ENCODE measurements at places on chromosomes 12 and 14. TPM values are rescaled to one million over a fixed set of nuclear protein-coding genes. Genes with fewer than 3 reads are reported as not detected.

DNA sequence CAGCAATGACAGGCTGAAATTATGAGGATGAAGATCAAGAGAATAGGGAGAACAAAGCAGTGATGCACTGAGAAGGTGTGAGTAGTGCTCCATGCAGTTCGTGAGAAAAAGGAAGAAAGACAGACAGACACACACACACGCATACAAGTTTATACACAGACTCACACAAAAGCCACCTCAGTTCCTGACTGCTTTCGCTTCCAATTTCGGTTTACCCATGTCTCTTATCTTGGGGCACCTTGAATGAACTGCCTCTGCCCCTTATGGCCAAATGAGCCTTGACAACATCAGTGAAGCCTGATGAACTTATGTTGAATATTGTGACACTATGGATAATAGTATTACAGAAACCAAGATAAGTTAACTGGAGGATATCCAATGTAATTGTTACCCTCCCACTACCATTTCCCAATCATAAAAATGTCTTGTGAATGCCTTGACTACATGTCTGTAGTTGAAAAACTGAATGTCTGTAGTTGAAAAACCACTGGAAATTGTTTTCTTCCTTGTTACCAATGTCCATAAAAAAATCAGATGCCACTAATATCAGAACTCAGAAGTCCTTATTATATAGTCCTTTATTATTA lies 380.4 kb upstream of the DDHD1 start:
- H3K27me3 ChIP-seq, result no peaks in the 10 kb centered on the region
- no peak for DNase-seq
- no peak overlapping the region for H3K27ac ChIP-seq
- no peaks in the 10 kb centered on the region for H3K36me3 ChIP-seq
- H3K4me1 ChIP-seq, result no peaks in the 10 kb centered on the region
- H3K4me3 ChIP-seq, result no peak overlapping the region

GRCh38 chr12:110846615-110847566 lies at the start of gene CCDC63:
Gene CCDC63, plus strand, starts transcription at chr12:110846987. Its CDS starts 5,968 bp downstream, at chr12:110852955.
- no peak within 1 kb of the TSS for H3K27ac ChIP-seq
- H3K36me3 ChIP-seq, result no peaks in the 10 kb centered on the region
- peaks cover 44% of the 10 kb centered on the region for H3K27me3 ChIP-seq
- H3K4me1 ChIP-seq, result peaks cover 3% of the 10 kb centered on the region

DNA sequence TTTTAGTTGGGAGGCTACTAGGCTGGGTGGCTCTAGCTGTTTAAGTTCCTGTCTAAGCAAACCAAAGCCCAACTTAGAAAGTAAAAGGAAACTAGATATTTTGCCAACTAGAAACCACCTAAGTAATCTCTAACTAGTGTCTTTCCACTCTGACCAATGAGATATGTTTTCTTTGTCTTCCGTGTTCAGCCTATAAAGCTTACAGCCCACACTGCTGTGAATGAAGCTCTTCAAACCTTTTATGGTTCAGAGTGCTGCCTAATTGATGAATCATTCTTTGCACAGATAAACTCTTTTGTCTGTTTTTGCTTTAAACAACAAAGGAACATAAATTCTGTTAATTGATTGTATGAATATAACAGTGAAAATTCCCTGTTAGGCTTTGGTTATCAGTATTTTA lies 66.1 kb downstream of the FUT8 start:
- no peak for DNase-seq
- H3K27me3 ChIP-seq, result no peaks in the 10 kb centered on the region
- no peak overlapping the region for H3K27ac ChIP-seq
- no peak overlapping the region for H3K4me3 ChIP-seq
- H3K4me1 ChIP-seq, result peaks cover 70% of the 10 kb centered on the region

- no peak for DNase-seq
- peaks cover 2% of the 10 kb centered on the region for H3K27me3 ChIP-seq
- no peak overlapping the region for H3K27ac ChIP-seq
- H3K4me3 ChIP-seq, result no peak overlapping the region
- H3K36me3 ChIP-seq, result no peaks in the 10 kb centered on the region
- no peaks in the 10 kb centered on the region for H3K4me1 ChIP-seq
Measured at GRCh38 chr12:94817695-94818075, 167.3 kb upstream of the TMCC3 start.

DNA sequence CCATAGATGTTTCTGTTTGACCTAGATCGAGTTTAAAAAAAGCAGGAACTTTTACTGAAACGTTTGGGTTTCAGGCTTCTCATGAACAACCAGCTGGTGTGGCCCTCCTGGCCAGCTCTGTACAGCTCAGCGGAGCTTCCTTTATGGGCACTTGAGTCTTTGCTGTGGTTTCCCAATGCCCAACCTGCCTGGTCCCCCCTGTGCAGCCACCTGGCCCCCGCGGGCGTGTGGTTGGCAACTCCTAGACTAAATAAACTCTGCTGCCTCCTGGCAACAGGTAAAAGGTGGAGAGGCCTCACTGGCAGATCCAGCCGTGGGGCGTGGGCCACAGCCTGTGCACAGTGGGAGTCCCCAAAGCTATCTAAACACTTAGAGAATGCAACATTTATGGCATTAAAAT lies 38.7 kb downstream of the ADGRD1 start:
- no peak overlapping the region for H3K4me3 ChIP-seq
- H3K27ac ChIP-seq, result no peak overlapping the region
- no peaks in the 10 kb centered on the region for H3K36me3 ChIP-seq
- no peak for DNase-seq
- no peaks in the 10 kb centered on the region for H3K4me1 ChIP-seq

DNA sequence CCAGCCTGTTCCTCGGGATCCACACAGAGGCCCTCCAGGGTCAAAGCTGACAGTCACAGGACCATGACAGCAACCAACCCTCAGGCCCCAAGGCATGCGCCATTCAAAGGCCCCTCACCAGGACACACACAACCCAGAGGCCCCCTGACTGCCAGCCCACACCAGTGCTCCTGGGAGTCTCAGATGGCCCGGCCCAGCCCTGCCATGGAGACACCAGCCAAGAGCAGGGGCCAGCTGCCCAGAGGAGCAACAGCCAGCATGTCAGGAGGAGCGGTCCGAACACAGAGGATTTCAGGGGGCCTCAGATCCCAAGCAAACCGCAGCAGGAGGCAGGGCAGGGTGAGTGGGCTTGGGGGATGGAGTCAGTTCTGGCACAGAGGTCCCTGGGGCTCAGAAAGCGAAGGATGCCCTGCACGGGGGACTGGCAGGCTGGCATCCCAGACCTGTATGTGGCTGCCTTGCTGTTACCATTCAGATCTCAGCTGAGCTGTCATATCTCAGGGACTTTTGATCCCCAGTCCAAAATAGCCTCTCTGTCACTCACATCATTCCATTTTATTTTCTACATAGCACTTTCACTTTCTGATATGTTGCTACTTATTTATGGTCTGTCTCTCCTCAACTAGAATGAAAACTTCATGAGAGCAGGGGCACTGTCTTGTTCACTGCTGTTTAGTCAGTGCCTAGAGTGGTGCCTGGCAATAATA lies 4.8 kb downstream of the TMEM229B start:
- no peak overlapping the region for H3K27ac ChIP-seq
- DNase-seq, result no peak
- H3K27me3 ChIP-seq, result no peaks in the 10 kb centered on the region
- peaks cover 43% of the 10 kb centered on the region for H3K4me1 ChIP-seq

- no peaks in the 10 kb centered on the region for H3K27me3 ChIP-seq
- H3K36me3 ChIP-seq, result peaks cover 63% of the 10 kb centered on the region
- H3K27ac ChIP-seq, result no peak overlapping the region
- no peaks in the 10 kb centered on the region for H3K4me1 ChIP-seq
- no peak overlapping the region for H3K4me3 ChIP-seq
Measured at GRCh38 chr14:51253880-51254279, 13.8 kb downstream of the TMX1 start.

- DNase-seq, result no peak
- peaks cover 3% of the 10 kb centered on the region for H3K36me3 ChIP-seq
- H3K4me1 ChIP-seq, result no peaks in the 10 kb centered on the region
- no peak overlapping the region for H3K4me3 ChIP-seq
- no peak overlapping the region for H3K27ac ChIP-seq
- no peaks in the 10 kb centered on the region for H3K27me3 ChIP-seq
Measured at GRCh38 chr12:66013224-66013623, 117.3 kb downstream of the LLPH start.

DNA sequence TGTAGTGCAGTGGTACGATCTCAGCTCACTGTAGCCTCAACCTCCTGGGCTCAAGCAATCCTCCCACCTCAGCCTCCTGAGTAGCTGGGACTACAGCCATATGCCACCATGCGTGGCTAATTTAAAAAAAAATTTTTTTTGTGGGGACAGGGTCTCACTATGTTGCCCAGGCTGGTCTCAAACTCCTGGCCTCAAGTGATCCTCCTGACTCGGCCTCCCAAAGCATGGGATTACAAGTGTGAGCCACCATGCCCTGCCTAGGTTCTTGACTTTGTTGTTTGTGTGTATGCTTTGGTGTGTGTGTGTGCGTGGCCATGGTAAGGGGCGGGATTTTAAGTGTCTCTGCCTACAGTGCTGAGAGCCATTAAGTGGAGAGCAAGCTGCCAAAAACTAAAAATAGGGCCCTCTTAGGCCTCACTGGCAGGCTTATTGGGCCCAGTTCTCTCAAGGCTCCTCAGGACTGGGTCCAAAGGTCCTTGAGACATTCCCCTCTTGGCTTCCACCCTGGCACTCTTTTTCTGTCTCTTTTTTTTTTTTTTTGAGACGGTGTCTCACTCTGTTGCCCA lies 5.1 kb downstream of the COX14 start:
- peaks cover 36% of the 10 kb centered on the region for H3K4me1 ChIP-seq
- no peak overlapping the region for H3K27ac ChIP-seq
- H3K4me3 ChIP-seq, result no peak overlapping the region
- DNase-seq, result peak; percentile 6
- H3K27me3 ChIP-seq, result no peaks in the 10 kb centered on the region
- peaks cover 24% of the 10 kb centered on the region for H3K36me3 ChIP-seq

GRCh38 chr12:38890102-38890855 lies 15.1 kb downstream of the CPNE8 start:
- H3K4me3 ChIP-seq, result no peak overlapping the region
- no peak overlapping the region for H3K27ac ChIP-seq
- no peaks in the 10 kb centered on the region for H3K27me3 ChIP-seq
- no peaks in the 10 kb centered on the region for H3K36me3 ChIP-seq
- H3K4me1 ChIP-seq, result peaks cover 17% of the 10 kb centered on the region
- no peak for DNase-seq

DNA sequence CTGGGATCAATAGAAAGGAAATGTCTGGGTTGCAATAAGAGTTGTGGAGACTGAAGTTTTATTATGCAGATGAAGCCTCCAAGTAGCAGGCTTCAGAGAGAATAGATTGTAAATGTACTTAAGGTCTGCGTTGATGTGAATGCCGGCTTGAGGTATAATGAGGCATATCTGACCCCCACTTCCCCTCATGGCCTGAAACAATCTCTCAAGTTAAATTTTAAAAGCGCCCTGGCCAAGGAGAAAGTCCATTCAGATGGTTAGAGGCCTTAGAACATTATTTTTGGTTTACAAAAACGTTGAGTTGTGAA lies 28.3 kb upstream of the HIGD1C start:
- no peaks in the 10 kb centered on the region for H3K36me3 ChIP-seq
- DNase-seq, result no peak
- H3K4me3 ChIP-seq, result no peak overlapping the region
- H3K4me1 ChIP-seq, result peaks cover 6% of the 10 kb centered on the region

GRCh38 chr14:96978525-96979272 lies 181.5 kb downstream of the VRK1 start:
- peaks cover 9% of the 10 kb centered on the region for H3K27me3 ChIP-seq
- no peaks in the 10 kb centered on the region for H3K4me1 ChIP-seq
- no peak overlapping the region for H3K4me3 ChIP-seq

GRCh38 chr14:51419685-51420084 lies 179.6 kb downstream of the TMX1 start:
- peak overlapping the region; percentile 62 for H3K27ac ChIP-seq
- H3K27me3 ChIP-seq, result peaks cover 17% of the 10 kb centered on the region

GRCh38 chr12:32522331-32523221 lies 123.2 kb downstream of the FGD4 start:
- H3K27ac ChIP-seq, result no peak overlapping the region
- no peak overlapping the region for H3K4me3 ChIP-seq
- no peaks in the 10 kb centered on the region for H3K36me3 ChIP-seq
- H3K4me1 ChIP-seq, result no peaks in the 10 kb centered on the region
- no peak for DNase-seq

DNA sequence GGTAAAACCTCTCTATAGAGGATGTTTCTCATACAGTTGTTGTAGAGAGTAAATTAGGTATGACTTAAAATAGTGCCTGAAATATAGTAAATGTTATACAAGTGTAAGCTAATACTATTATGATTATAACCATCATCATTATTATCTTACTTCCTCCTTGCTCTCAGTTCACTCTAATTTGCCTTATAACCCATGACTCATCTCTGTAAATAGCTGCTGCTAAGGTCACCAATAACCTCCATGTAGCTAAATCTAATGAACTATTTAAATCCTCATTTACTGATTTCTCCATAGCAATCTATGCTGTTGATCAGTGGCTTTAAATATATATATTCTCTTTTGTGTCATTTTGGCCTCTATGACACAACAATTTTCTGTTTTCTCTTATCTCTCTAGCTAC lies 109.6 kb downstream of the RMST start:
- DNase-seq, result no peak
- H3K27me3 ChIP-seq, result no peaks in the 10 kb centered on the region
- H3K4me3 ChIP-seq, result no peak overlapping the region
- no peaks in the 10 kb centered on the region for H3K4me1 ChIP-seq
- H3K27ac ChIP-seq, result no peak overlapping the region

GRCh38 chr12:11765817-11766794 lies 116.6 kb downstream of the ETV6 start:
- H3K4me3 ChIP-seq, result peak overlapping the region; percentile 28
- H3K27me3 ChIP-seq, result no peaks in the 10 kb centered on the region
- peaks cover 22% of the 10 kb centered on the region for H3K36me3 ChIP-seq
- DNase-seq, result peak; percentile 88
- peaks cover 99% of the 10 kb centered on the region for H3K4me1 ChIP-seq

DNA sequence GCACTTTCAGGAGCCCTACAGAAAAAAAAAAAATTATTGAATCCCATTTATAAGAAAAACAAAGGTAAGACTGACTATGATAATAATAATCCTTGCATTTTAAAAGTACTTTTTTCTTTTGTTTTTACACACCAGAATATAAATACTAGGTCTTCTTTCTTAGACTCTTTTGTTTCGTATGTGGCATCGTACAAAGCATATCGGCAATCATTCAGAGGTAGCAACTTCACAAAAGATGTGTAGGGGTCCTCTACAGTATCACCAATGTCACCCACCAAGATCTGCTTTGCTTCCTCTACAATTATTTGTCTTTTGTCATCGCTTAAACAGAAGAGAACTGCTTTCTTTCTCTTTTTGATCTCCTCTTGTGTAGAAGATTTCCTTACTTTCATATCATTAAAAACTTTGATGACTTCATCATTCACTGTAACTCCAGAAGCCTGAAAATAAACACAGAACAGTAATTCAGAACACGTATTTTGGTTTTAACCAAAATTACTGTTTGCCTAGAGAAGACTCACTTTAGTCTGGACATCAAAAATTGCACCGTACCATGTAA lies 1.2 kb downstream of the CFL2 start:
- peak overlapping the region; percentile 89 for H3K27ac ChIP-seq
- no peak for DNase-seq
- peaks cover 1% of the 10 kb centered on the region for H3K27me3 ChIP-seq
- peak overlapping the region; percentile 94 for H3K4me3 ChIP-seq

- no peak overlapping the region for H3K27ac ChIP-seq
- H3K36me3 ChIP-seq, result no peaks in the 10 kb centered on the region
- H3K4me3 ChIP-seq, result no peak overlapping the region
- DNase-seq, result no peak
- H3K4me1 ChIP-seq, result peaks cover 5% of the 10 kb centered on the region
Measured at GRCh38 chr14:99689266-99690236, 5.5 kb downstream of the CYP46A1 start.

- no peaks in the 10 kb centered on the region for H3K27me3 ChIP-seq
- no peak overlapping the region for H3K4me3 ChIP-seq
- no peak overlapping the region for H3K27ac ChIP-seq
Measured at GRCh38 chr12:30585877-30586276, 109.8 kb downstream of the IPO8 start.

The MYF5 gene
- total RNA-seq, result not detected

The VEZT gene
- 54.4 TPM for total RNA-seq

The FAM177A1 gene
- 48.8 TPM for total RNA-seq

The KCNA5 gene
- total RNA-seq, result not detected

Measured in activated CD4-positive, alpha-beta memory T cell treated with anti-CD3 and anti-CD28 coated beads for 36 hours (primary cell).